Stimulated activated CD4-positive, alpha-beta T cell treated with anti-CD3 and anti-CD28 coated beads, TNF-alpha, amount 100 ng/mL, for 1 hour (primary cell): ENCODE measurements at places on chromosomes 7 and 10.

DNA sequence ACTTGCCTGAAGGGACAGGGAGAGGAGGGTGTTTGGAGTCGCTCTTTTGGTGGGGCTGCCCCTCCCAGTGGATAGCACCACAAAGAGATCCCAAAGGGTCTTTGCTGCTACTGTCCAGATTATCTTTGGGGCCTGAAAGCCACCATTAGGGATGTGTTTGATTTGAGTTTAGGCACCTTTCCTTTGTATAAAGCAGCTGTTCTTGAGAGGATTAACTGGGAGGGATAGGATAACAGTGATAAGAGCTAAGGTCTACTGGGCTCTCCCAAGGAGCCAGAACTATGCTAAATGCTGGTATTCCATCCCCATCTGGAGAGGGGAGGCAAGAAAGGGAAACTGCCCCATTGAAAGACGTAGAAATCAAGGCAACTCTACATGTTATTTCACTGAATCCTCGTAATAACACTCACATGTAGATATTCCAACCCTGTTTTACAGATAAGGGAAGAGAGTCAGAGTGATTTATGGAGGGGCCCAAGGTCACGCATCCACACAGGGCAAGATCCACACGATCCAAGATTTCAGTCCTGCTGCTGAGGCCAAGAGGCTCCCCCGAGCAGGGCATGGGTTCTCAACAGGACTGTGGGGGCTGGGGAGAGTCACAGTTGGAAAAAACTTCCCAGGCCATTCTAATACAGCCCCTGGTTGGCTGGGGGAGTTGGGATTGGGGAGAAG is 11.1 kb upstream of the TCF7L2 start:
- DNase-seq = no peak

DNA sequence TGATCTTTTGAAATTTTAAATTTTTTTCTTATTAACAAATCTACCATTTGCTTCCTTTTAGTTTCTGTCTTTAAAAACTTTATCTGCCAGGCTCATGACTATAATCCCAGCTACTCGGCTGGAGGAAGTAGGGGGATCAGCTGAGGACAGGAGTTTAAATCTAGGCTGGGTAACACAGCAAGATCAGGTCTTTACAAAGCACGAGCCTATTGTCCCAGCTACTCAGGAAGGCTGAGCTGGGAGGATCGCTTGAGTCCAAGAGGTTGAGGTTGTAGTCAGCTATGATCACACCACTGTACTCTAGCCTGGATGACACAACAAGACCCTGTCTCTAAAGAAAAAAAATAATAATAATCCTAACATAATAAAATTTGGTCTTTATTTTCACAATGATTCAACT is 17.5 kb downstream of the DPY19L1 start:
- DNase-seq = no peak

DNA sequence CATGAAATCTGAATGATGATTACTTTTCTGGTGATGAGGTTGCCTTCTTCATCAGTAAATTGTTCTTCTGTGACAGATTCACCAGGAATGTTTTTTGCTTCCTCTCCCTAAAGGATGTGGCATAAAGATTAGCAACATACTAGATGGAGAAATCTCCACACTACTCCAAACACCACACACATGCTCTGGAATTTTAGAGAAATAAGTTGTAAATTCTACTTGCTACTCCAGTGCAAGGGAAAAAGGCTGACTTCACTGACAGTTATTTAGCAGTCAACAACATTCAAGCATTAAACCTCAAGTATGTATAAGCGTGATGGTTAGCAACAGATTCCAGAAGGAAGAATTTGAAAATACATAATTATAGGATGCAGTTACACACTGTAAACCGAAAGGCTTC is 137.9 kb upstream of the CCDC6 start:
- DNase-seq = no peak

GRCh38 chr7:158022601-158023000 is 565.0 kb downstream of the PTPRN2 start:
- DNase-seq = no peak

- no peak for DNase-seq
Measured at GRCh38 chr10:90780488-90780887, 77.4 kb downstream of the HTR7 start.

DNA sequence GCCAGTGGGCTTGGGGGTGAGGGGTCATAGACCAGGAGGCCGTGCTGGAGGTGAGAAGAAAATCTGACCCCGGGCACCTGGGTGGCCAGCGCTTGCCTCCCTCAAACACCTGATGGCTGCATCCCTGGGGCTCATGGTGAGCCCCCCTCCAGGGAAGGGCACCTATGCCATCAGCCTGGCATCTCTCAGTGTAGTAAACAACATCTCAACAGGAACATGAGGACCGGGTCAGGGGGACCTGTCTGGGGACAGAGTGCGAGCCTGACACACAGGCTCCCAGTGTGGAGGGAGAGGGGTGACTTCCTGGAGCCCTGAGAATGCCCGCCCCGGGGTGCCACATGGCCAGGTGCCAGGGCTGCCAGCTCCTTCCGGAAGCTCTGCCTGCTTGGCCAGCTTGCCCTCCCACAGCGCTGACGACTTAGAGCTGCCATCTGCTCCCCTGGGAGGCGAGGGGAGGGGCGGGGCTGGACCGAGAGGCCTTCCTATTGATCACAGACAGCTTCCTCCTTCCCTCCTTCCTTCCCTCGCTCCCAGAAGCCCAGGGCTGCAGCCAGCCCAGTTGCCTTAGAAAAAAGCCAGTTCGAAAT is 12.3 kb downstream of the STX1A start:
- DNase-seq = no peak

GRCh38 chr10:123561141-123561440 is 105.1 kb upstream of the GPR26 start:
- DNase-seq = no peak

GRCh38 chr7:140610204-140611165 is 30.1 kb downstream of the DENND2A start:
- DNase-seq = no peak

- DNase-seq = no peak
Measured at GRCh38 chr7:20447021-20447650, 116.4 kb downstream of the ITGB8 start.

DNA sequence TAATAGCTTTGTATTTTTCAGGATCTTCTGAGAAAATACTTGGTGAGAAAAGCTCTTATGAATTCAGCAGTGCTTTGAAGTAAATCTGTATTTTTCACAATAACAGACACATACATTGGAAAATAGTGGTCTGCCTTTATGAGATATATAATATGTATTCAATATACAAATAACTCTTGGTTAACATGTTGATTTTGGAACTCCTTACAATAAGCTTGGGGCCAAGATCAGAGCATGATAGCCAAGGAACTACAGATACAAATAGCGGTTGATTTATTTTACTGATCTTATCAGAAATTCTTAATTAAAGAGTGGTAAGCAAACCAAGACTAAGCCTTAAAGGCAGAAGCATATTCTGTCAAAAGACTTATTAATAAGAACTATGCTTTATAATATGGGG is 24.5 kb upstream of the NXPH1 start:
- no peak for DNase-seq

- DNase-seq = no peak
Measured at GRCh38 chr7:114786455-114786854, 135.4 kb upstream of the MDFIC start.

- no peak for DNase-seq
Measured at GRCh38 chr7:11294965-11295364, 321.3 kb downstream of the PHF14 start.

- DNase-seq = no peak
Measured at GRCh38 chr10:29105516-29106215, 183.2 kb upstream of the LYZL1 start.

- DNase-seq = no peak
Measured at GRCh38 chr7:20241194-20241910, 24.2 kb upstream of the MACC1 start.

DNA sequence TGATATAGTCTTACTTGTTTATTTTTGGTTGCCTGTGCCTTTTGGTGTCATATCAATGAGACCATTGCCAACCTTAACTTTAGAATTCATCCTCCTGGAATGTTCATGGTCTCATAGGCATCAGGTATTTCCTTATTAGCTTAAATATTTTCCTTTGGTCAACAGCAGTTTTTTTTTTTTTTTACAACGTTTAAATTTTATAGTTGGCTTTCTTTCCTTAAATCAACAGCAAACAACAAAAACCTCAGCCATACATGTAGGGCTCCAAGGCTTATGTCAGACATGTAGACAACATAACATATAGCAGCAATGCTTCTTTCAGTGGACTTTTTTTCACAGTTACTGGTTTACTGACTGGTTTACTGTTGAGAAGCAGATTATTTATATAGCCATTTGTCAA is 22.7 kb downstream of the ENTPD7 start:
- DNase-seq = no peak

DNA sequence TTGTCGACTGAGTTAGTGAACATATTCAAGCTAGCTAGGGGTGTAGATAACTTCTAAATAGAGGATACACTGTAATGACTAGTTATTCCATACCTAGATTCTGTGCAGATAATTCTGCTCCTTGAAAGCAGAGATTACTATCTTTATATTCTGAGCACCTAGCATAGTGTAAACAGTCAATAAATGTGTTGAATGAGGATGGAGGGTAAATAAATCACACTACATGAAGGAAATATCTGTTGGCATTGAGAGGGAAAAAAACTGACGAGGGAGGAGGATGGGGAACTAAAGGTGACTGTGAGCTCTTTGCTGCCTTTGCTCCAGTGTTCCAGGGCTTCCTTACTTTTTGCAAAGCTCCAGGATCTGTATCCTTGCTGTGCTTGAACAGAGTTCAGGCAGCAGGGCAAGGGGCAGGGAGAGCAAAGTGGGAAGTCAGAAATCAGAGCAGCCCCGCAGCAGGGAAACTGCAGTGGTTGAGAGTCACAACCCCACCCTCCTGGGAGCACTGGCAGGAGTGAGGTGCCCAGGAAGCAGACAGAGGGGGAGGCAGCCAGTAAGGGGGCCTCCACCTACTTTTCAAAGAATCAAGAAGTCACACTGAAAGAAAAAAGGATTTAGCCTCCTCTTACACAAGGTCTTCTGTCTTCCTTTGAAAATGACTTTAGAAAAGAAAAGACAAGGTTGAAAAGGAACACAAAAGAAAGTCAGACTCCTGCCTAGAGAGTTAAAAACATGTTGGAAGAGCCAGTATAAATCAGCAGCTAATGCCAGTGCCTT is 71.8 kb upstream of the LRRN3 start:
- DNase-seq = no peak

DNA sequence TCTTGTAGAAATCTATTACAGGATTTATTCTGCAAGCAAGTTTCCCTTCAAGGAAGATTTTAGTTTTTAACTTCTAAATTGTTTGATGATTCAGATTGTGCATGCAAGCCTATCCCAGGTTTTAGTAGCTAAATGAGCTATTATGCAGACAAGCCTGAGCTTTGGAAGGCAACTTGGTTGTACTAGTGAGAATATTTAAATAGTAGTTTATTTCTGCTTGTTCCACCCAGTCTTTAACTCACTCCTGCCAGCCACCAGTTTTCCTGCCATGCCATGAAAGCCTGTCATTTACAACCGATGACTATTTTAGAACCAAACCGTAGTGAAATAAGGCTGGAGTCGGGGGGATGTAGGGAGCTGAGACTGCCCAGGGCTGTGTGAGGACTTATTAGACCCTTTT is 324.6 kb upstream of the FZD1 start:
- no peak for DNase-seq

DNA sequence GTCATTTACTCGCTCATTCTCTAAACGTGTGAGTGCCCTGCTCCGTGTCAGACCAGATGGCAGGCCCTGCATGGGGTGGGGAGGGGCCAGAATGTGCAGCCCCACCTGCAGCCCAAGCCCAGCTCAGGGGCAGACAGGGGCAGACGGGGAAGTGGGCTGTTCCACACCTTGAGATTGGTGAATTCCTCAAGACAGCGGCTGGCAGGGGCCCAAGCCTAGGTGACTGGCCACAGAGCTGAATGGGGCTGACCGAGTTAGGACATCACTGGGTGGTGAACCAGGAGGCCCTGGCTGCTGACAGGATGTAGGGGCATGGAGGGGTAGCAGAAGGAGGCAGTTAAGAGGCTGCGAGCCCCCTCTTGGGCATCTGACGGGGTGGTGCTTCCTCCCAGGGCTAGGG is 79.1 kb downstream of the MGMT start:
- DNase-seq = no peak

DNA sequence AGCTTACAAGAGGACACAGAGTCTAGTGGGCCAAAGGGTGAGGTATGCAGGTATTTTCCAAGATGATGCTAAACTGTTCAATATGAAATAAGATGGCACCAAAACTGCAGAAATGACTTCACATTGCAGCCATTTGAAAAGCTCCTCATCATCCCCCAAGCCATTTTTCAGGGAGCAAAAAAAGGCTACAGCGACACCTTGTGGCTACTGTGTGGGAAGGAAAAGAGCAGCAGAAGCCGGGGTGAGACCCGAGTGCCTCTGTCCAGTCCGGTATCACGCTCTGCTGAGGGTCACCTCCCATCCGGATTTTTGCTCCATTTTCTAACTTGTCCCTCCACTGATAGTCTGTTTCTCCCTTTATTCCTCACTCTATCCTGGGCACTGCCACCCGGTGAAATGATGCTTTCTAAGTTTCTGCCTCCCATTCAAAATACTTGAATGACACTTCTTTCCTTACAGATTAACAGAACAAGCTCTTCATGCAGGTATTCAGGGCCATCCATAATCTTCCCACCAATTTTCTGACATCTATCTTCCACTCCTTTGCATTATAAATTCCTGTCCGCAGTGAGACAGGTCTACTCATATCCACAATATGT is 220.2 kb downstream of the DGKI start:
- no peak for DNase-seq

DNA sequence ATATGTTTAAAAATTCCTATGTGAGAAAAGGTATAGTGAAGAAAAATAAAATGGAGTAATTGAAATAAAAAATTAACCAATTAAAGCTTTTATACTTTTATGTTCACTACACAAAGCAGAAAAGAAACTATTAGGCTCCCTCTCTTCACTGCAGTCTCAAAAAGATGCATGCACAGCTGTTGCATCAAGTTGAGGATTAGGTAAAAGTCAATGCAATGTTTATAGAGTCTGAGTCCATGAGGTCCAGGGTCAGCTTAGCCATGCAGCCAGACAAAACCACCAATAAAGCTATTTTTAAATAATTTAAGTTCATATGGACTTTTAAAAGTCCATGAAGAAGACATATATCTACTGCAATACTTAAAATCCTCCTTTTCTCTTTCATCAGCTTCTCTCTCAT is 31.1 kb upstream of the ING3 start:
- no peak for DNase-seq

DNA sequence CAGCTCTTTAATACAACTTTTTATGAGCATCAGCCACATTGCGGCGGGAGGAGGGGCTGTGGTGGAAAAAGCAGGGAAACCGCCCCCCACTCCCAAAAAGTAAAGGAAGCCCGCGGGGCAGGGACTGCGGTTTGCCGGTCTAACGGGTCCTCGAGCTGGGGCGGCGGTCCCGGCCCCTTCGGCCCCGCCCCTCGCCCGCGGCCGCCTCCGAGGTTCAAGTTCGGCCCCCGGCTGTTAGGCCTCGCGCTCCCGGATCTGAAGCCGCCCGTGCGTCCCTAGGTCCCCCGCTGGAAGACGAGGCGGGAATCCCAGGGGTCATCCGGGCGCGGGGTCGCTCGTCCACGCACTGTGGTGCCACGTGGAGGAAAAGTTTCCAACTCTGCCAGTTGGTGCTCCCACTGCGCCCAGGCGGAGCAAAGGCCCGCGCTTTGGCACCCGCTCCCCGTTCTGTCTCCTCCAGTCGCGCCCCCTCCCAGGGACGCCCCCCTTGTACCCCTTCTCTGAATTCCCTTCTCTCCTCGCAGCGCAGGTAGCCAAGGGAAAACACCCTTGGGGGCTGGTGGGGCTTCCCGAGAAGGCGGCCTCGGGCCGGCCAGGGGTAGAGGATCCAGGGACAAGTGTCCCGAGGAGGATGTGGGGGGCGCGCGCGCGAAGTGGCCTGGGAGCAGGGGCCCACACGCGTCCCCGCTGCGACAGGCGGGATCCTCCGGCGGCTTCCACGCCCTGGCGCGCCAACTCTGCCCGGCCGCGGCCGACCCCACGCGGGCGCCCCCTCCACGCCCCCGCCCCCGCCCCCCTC is 798 bp upstream of the AUTS2 start:
- DNase-seq = no peak
